T-helper 1 cell treated with Interleukin-12 subunit alpha and Interleukin-12 subunit beta and Interleukin-4 antibody, amounts not matched to agents 30 ng/mL and 1 ng/mL, for 36 hours (primary cell): ENCODE measurements at places on chromosomes 12 and 14. TPM values are rescaled to one million over a fixed set of nuclear protein-coding genes. Genes with fewer than 3 reads are reported as not detected.

The AICDA gene
- total RNA-seq = 0.17 TPM in 1 of 2 replicates, not detected in the other

The TEX52 gene
- total RNA-seq = 0.41 TPM in 1 of 2 replicates, not detected in the other

The NOVA1 gene
- total RNA-seq = 0.24 and 0.39 TPM in 2 replicates

The CLMN gene
- total RNA-seq = 0.22 and 0.29 TPM in 2 replicates

The SLC25A21 gene
- not detected in 2 replicates for total RNA-seq

The KRT72 gene
- total RNA-seq = 1.6 and 1.7 TPM in 2 replicates

The KRT6C gene
- total RNA-seq = not detected in 2 replicates

The RHOF gene
- total RNA-seq = 113 and 121 TPM in 2 replicates

The LMNTD1 gene
- not detected in 2 replicates for total RNA-seq

The DGLUCY gene
- 87.4 and 93.0 TPM in 2 replicates for total RNA-seq

The JPH4 gene
- 0.07 TPM in 1 of 2 replicates, not detected in the other for total RNA-seq

The RPS6KL1 gene
- total RNA-seq = 5.7 and 5.9 TPM in 2 replicates

The NRL gene
- total RNA-seq = 2.4 and 2.5 TPM in 2 replicates

The RAD52 gene
- total RNA-seq = 13.8 and 17.7 TPM in 2 replicates

The INF2 gene
- total RNA-seq = 132 and 136 TPM in 2 replicates

The INHBE gene
- 0.07 TPM in 1 of 2 replicates, not detected in the other for total RNA-seq

The NPFF gene
- total RNA-seq = 0.44 TPM in 1 of 2 replicates, not detected in the other

The ADCY6 gene
- 0.22 and 0.32 TPM in 2 replicates for total RNA-seq

The CLEC14A gene
- not detected in 2 replicates for total RNA-seq

The PDE3A gene
- total RNA-seq = not detected in 2 replicates

The ZC3H14 gene
- total RNA-seq = 39.7 and 40.0 TPM in 2 replicates

The EPYC gene
- total RNA-seq = not detected in 2 replicates
